GM12878 (cell line): ENCODE measurements at places on chromosomes 3 and 15.

DNA sequence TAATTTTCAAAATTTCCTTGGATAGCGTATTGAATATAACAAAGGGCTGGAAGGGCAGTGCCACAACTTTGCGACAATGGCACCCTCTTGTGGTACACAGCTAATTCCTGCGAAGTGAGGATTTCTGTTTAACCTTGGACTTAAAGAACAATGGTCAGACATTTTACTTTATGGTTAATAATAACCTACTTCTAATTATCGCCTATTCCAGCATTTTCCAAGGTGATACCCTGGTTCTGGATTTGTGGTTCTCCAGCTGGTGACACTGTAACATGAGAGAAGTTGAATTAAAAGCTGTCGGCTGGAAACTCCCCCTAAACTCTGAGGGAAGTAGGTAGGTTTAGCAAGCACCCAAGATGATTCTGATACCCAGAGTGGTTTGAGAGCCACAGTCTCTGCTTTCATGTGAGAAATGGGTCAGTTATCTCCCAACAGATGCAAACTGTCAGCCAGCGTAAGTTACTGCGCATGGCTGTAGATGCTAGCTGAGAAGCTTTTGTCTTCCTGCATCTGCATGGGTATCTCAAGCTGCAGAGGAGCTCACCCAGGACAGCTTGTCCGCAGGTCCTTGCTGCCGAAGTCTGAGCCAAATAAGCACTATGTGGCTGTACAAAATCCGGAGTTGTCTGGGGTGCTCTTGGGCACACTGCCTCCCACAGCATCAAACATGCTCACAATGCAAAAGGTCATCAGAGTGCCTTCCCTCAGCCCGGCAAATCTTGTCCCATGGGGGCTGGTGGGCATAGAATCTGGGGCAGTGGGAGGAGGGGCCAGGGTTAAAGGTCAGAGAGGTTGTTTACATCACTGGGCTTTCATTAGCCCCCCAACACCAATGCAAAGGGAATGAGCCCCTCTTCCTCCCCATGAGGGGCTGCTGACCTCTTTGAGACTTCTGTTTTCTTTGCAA is 6.6 kb upstream of the CHSY1 start:
- peak; percentile 51 for DNase-seq

DNA sequence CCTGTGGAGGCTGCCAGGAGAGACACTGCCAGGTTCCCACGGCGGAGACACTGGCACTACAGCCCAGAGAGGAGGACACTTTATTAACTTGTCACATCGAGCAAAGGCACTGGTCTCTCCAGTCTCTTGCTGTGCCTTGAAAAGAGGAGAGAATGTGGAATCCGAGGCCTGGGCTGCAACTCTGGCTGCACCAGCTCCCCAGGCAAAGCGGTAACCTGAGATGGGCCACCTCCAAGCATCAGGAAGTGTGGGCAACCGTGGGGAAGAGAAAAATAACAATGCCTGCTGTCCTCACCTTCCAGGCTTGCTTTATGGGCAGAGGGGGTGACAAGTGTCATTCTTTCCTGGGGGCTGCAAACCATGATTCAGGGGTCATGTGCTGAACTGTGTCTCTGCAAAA is 91.6 kb upstream of the RGMA start:
- DNase-seq = no peak

GRCh38 chr3:89262309-89262929 is 155.0 kb downstream of the EPHA3 start:
- no peak for DNase-seq

DNA sequence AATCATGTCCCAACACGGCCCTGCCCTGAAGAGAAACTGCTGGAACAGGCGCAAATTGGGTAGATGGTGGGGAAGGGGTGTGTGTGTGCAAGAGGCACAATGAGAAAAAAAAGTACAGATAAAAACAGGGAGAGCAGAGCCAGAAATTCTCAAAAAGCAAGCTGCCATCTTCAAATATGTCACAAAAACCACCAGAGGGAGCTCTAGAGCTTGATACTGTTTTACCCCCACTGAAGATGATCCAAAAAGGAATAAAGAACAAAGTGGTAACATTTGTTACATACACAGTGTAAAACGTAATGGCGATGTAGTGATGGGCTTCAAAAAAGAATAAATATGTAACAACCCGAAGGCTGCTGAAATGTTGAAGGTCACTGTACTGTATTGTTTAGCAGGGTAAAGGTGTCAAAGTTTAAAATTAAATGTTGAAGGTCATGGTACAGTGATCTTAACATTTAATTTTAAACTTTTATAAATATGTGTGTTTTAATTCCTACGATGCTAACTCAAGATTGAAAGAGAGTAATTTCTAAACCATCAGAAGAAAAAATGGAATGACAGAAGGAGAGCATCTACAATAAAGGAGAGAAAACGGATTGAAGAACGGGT is 6.0 kb downstream of the SNRPA1 start:
- DNase-seq = no peak

DNA sequence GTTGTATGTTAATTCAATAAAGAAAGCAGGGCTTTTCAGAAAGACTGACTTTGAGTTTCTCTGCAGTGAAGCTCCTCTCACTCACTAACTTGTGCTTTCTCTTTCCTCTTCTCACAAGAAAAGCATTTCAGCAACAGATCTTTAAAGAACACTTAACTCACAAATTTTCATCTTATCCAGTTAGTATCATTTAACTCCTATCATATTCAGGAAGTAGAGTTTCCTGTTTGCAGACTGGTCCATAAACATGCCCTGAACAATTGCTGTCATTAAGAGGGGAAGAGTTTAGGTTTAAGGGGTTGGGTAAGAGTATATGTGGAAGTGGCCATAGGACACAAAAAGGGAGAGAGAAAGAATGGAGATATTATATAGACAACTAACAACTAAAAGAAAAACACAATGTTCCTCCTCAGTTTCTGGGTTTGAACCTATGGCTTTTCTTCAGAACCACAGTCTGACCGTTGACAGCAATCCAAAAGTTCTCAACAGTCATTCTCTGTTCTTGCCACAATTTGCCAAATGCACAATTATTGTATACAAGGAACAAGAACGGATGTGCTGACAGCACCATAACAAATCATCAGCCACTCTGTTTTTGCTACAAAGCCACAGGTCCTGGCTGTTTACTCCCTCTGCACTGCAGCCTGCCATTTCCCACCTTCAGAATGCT is 63.9 kb downstream of the CHAC1 start:
- DNase-seq = no peak

- no peak for DNase-seq
Measured at GRCh38 chr15:25667829-25668228, 195.3 kb downstream of the ATP10A start.

DNA sequence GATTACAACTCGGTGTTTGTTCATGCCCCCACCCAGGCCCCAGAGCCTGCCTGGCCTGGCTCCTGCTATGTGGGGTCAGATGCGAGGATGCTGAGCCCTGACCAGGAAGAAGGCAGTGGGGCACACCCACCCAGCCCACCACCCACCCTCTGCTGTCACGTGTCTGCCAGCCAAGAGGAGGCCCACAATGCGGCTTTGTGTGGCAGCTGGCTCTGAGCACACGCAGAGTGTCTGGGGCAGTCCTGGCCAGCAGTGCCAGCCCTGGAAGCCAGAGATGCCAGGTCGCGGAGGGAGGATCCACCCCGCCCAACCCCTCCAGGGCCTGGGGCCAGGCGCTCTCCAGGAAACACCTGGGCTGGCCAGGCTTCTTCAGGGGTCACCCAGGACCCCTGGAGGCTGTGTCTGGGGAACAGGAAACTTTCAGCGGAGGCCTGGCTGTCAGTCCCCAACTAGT is 26.4 kb upstream of the KLF13 start:
- no peak for DNase-seq

GRCh38 chr3:103047640-103048039 is 612.8 kb downstream of the ZPLD1 start:
- DNase-seq = no peak

DNA sequence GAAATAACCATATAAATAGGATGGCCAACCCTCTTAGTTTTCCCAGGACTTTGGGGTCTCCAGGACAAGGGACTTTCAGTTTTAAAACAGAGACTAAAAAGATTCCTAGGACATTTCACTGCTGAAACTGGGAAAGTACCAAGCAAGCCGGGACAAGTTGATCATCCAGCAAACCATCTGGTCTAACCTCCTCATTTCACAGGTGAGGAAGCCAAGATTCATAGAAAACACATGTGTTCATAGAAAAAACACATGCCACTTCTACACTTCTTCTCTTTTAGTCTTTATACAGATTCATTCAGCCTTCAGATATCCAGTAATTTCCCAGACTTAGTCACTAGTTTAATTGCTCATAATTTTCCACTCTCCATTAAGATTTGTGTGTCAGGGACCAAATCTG is 165.6 kb upstream of the CCDC54 start:
- DNase-seq = no peak

DNA sequence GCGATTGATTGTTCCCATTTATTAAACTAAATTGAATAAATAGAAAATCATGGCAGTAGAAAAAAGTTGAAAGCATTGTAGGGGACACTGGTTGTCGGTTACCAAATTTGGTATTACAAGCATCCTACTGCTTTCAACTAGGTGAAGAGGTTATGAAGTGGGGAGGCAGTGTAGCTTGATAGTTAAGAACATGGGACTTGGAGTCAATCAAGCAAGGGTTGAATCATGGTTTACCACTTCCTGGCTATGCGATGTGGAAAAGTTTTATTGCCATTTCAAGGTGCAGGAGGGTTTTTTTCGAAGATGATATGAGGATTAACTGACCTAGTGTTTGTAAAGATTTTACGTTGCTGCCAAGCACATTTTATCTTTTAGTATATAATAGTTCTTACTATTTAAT is 318.2 kb upstream of the KCNH8 start:
- no peak for DNase-seq

GRCh38 chr3:142647856-142648255 is 51.7 kb downstream of the PLS1 start:
- DNase-seq = no peak

- no peak for DNase-seq
Measured at GRCh38 chr3:8641472-8641871, 3.1 kb downstream of the SSUH2 start.

- DNase-seq = no peak
Measured at GRCh38 chr3:153051427-153052095, 110.5 kb upstream of the RAP2B start.

DNA sequence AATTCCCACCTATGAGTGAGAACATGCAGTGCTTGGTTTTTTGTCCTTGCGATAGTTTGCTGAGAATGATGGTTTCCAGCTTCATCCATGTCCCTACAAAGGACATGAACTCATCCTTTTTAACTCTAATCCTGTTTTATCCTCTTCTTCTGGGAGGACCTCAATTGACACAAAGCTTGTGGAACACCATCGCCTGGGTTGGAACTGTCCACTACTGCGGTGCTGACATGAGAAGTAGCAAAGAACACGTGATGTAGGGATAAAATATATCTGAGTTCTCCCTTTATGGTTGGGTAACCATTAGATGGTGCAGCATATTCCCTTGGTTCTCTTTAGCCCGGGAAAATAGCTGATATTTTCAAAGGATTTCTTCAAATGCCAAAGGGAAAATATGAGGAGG is 105.3 kb upstream of the TOPAZ1 start:
- no peak for DNase-seq

DNA sequence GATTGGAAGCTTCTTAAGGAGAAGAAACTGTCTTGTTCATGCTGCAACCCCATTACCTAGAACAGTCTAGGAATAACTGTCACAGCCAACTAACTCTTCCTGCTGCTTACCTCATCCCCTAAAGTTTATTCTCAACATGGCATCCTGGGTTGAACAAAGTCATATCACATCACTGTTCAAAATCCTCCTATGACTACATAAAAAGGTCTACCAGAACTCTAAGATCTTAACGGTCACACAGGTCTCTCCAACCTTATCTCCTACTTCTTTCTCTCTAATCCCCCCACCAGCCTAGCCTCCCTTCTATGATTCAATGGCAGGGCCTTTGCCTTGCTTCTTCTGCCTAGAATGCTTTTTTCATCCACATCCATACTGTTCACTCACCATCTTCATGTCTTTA is 69.3 kb downstream of the CLASP2 start:
- no peak for DNase-seq

- no peak for DNase-seq
Measured at GRCh38 chr15:39961051-39961450, 27.1 kb downstream of the EIF2AK4 start.

DNA sequence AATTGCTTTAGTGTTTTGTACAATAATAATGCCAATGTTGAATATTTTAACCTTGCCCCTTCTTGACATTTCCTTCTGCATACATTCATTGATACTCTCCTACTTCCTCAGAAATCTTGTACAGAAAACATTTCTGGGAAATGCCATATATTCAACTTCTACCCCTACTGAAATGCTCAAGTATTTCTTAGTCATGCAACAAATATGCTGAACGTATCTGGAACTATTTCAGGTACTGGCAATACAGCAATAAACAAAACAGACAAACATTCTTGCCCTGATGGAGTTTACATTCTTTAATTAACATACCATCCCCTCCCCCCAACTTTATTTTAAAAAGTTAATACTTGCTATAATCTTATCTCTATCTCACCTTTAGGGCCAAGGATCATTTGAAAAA is 147.2 kb downstream of the STAG1 start:
- DNase-seq = no peak

DNA sequence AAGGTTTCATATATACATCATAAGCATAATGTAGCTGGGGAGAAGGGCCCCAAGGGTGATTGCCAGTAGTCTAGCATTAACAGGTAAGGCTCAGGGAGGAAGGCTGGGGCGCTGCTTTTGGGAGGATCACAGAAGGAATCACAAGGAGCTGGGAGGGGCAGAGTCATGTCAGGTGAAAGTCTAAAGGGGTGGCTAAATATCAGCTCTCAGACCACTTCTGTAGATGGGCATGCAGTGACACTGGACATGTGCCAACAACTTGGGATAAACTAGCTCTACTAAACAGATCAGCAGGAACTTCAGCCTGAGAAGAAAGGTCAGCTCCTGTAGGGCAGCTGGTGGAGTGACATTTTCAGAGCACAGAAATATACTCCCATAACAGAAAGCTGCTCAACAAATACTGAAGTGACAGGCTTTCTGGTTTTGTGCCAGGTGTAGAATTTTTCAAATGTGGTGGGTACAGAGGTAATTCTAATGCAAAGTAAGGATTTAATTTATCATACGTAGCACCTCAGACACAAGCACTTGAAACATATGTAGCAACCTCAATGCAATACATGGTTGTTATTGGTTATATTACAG is 79.4 kb downstream of the PEX5L start:
- no peak for DNase-seq

- no peak for DNase-seq
Measured at GRCh38 chr3:98343647-98344507, 9.8 kb upstream of the OR5K4 start.

- no peak for DNase-seq
Measured at GRCh38 chr3:128275316-128276145, 122.2 kb downstream of the EEFSEC start.

DNA sequence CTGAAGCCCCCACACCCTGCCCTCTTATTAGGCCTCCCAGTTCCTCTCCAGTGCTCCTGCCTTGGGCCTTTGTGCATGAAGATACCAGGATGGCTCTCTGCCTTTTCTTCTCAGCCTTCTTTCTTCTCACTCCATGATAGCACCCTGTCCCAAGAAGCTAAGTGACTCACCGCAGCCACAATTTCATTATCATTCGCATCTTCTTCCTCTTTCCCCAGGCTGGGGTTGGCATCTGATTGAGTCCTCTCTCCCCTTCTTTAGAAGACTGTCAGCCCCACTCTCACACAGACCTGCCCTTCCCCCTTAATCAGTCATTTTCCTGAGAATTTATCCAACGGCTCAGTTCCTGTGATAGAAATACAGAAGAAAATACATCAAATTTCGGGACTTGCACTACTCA is 102.0 kb downstream of the STAC start:
- no peak for DNase-seq
